ENCODE measurements at places on chromosomes 7 and 10. TPM values are rescaled to one million over a fixed set of nuclear protein-coding genes. Genes with fewer than 3 reads are reported as not detected.

DNA sequence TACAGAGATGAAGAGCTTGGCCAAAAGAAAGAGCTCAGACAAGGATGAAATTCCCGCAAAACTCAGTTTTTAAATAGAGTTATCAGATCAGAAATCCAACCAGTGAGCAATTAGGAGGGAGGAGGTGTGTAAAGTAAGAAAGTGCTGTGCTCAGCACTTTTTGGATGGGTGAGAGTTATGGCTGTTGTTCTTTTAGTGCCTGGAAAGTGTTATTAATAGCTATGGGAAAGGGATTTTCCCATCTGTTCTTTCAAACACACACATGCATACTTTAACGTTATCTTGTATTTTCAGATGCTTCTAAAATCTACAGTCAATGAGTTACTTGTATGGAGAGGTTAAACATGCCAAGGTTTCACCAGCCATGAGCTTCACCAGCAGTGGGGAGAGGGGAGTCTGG lies 107.3 kb upstream of the TMEM72 start:
- no peak for DNase-seq

GRCh38 chr7:24328050-24328449 lies 44.1 kb downstream of the NPY start:
- DNase-seq = no peak

DNA sequence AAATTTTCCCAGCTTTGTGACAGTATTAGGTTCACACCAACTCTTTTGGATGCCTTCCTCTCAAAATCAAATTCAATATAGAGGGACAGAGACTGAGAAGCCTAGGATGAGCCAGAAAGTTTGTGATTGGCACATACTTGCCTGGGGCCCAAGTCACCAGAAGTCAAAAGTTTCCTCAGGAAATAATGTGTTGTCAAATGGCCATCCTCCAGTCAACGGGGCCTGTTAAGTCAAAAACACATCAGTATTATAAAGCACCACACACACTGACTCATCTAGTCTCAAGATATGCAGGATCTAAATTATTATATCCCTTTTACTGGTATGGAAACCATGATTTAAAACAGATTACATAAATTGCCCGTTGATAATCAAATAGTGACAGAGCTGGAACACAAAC lies 158.1 kb downstream of the AHR start:
- no peak for DNase-seq

GRCh38 chr7:134755422-134756022 lies 23.9 kb upstream of the CALD1 start:
- DNase-seq = no peak

DNA sequence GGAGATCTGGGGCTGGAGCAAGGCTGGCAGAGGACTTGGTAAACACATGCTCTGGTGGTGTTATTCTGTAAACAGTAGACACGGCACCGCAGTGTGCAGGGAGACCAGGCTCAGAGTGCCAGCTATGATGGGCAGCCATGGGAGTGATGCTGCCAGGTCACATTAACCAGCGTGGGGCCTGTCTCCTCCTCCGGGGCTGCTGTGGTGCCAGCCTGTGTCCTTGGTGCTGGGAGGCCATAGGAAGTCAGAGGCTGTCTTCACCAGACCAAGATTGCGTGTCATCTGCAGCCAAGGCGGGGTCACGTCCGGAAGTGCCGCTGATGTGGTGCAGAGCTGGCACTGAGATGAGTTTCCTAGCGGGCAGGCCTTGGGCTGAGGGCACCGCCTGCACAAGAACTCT lies 236.0 kb downstream of the GLRX3 start:
- DNase-seq = no peak

- DNase-seq = no peak
These were observed 638 bp downstream of the METTL27 start for GRCh38 chr7:73841689-73842066.

DNA sequence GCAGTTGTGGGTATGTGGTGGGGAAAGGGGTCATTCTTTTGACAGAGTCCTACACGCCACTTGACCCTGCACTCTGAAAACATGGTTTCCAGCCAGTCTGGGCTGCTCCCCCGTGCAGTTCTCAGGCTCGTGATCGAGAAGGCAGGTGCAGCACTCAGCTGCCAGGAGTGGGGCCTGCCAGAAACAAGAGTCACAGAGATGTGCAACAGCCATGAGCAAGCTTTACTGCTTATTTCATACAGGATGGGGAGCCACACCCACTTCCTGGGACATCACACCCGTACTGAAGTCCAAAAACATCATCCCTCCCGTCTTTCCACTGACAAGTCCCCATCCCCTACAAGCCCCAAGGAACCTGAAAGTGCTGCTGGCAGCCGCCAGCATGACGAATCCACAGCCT lies 9.3 kb downstream of the ATG9B start:
- DNase-seq = no peak

Gene TWIST1
- total RNA-seq = not detected

DNA sequence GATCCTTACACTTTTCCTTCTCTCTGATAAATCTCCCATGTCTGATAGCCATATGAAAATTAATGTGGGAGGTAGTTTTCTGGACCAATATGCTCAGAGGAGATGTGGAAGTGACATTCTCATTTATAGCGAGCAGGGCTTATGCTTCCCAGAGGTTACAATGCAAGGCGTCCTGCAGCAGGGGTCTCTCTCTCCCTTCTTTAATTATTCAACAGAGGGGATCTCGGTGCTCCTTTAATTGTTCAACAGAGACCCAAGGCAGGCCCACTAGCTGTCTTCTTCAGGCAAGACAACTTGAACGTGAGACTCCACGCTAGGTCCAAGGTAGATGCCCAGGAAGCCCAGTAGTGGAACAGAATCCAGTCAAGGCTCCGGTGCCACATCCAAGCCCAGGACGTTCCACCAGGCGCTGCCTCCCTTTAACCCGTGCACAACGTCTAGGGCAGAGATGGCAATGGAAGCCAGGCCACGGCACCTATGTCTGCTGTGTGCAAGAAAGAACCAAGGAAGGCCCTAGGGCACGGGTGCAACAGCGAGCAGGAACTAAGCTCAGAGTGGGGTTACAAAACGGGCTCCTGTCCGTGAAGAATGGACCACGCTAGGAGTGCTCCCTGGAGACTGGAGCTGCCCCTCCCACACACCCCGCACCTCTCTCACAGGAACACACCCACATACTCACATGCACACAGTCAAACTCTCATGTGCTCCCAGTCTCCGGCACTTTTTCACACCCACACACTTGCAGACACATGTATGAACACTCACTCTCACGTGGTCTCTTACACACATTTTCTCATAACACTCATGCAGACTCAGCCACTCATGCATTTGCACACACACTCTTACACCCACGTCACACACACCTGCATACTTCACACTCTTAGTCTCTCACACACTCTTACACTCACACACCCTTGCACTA lies 230.4 kb downstream of the TNS3 start:
- DNase-seq = no peak

DNA sequence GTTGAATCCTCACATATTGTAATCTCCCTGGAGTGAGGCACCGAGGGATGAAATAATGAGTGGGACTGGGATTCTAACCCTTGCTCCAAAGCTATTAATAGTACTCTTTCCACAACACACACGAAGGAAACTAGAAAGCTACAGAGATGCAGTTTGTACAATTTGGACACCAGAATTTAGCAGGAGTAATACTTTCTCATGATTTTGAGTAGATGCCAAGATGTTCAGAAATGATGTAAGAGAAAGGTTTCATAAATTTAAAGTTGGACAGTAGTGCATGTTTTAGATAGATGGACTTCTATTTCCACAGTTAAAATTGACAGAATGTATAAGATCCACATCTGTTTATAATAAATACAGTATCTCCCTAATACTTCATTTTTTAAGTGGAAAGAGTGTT lies 46.5 kb downstream of the PRR15 start:
- no peak for DNase-seq

Gene PAOX
- 1.6 TPM for total RNA-seq

GRCh38 chr10:93099670-93100069 lies 26.0 kb downstream of the CYP26A1 start:
- no peak for DNase-seq

GRCh38 chr7:121562259-121562658 lies 166.2 kb upstream of the FAM3C start:
- DNase-seq = no peak

Gene PNLIPRP3
- not detected for total RNA-seq

DNA sequence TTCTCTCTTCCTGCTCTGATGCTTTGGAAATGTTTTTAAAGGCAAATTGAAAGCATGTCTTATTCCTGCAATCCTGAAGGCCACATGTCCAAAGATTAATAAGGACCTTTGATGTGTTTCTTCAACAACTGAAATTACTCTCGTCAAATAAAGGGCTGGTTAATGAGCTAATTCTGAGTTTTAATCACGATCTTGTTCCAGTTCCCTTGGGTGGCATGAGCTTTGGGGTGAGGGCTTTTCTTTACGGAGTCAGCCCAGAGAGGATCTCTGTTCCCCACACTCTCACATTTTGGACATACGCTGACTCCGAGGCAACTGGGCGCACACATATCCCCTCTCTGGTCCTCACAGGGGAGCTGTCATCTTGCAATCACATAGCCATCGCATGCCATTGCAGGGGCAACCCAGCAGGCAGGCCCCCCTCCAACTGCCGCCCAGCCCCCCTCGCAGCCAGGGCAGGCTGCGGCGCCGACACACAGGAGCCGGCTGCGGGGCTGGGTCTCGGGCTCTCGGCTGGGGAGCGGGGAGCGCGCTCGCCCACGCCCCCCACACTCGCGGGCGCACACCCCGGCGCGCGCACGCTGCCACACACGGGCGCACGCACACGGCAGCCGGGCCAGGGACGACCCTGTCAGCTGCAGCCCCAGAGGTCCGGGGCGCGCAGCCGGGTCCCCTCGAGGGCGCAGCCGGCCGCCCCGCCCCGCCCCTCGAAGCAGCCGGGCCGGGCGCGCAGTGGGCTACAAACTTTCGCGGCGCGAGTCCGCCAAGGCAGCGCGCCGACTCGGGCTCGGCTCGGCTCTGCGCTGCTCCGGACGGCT lies at the start of gene GDF10:
Gene GDF10 (plus strand): TSS at position 587 of the 818 bp plus-strand sequence. CDS start 455 bp downstream, outside the sequence.
- no peak for DNase-seq

DNA sequence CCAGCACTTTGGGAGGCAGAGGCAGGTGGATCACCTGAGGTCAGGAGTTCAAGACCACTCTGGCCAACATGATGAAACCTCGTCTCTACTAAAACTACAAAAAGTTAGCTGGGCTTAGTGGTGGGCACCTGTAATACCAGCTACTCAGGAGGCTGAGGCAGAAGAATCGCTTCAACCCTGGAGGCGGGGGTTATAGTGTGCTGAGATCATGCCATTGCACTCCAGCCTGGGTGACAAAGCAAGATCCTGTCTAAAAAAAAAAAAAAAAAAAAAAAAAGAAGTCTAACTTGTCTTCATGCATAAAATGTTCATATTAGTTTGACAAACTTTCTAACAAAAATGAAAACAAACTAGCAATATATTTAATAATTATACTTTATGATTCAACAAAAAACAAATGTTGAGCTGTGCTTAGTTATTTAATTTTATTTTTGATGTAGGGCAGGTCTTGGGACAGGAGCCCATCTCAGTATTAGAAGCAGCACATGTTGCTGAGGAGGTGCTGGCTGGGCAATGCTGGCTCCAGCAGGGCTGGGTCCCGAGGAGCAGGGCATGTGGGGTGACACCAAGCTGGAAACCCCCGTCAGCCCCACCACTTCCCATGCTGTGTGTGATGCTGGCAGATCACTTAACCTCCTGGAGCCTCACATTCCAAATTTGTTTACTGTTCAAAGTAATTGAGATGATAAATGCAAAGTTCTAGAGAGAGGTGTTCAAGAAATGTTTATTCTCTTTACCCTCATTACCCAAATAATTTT lies 335.3 kb upstream of the KLF6 start:
- no peak for DNase-seq

Gene CTTNBP2
- total RNA-seq = 0.94 TPM

GRCh38 chr7:134712196-134712595 lies 65.5 kb downstream of the BPGM start:
- no peak for DNase-seq

Gene CYP3A5
- total RNA-seq = 0.74 TPM

DNA sequence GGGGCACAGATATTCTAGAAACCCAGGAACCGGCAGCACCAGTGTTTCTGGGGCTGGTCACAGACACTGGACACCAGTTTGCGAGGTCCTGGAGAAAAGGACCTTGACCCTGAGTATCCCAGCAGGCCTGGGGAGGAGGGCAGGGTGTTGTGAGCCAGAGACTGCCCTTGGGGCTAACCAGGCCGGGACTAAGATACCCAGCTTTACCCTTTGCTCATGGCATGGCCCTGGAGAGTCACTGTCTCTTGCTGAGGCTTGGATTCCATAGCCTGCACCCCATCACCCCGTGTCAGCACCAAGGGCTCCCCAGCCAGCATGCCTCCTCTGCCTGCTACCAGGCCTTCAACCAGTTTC lies 124.4 kb downstream of the COL26A1 start:
- DNase-seq = no peak

DNA sequence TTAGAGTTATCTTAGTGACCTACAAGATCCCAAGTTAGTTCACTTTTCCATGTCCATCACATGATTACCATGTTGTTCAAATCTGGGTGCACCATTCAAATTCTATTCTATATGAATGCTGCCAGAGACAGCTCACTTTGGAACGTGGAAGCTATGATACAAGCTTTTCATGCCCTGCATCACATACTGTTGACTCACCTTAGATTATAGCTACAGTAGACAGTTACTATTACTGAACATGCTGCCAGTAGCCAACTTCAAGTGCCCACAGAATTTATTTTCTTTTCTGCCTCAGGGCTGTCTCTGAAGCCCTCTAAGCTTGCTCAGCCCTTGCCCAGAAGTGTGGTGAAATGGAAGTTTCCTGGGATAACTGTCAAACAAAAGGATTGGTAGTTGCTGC lies 231.1 kb downstream of the GPR158 start:
- DNase-seq = no peak

Gene PTPRE
- total RNA-seq = 4.6 TPM

DNA sequence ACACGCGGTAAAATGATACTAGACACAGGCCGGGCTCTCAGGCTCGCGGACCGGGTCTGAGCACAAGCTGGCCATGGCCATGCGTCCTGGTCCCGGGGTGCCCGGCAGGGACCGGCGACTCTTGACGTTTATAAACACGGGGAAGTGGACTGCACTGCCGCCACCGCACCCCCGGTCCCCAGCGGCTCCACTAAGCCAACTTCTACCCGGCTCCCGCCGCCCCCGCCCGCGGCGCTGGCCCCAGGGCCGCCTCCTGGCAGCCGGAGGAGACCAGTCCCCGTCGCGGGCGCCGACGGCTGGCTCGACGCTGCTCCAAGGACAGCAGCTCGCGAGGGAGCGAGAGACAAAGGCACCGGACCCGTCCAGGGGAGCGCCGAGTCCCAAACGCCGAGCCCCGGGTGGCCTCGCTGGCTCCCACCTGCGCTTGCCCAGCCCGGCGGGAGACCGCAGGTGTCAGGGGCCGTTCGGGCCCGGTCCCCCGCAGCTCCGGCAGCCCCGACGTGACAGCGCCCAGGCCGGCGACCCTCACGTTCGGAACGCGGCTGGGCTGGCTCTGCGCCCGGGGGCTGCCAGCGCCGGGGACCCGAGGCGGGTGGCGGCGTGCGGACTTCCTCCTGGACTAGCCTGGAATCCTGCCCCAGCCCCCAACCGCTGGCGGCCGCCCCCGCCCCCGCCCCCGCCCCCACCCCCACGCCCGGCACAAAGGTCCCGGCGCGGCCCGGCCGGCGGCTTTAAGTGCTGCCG lies 517 bp downstream of the ITGB1 start:
- DNase-seq = no peak
